Stimulated activated naive CD4-positive, alpha-beta T cell (primary cell): ENCODE measurements at places on chromosomes 12 and 14.
A peak's percentile ranks its signal among the peaks of the same experiment; 100 is the strongest.

- no peak for DNase-seq
Measured at GRCh38 chr12:34388636-34389377, 366.5 kb downstream of the ALG10 start.

- DNase-seq: no peak
Measured at GRCh38 chr12:130947028-130947613, 6.6 kb upstream of the ADGRD1 start.

- DNase-seq: peak; percentile 54
Measured at GRCh38 chr12:52020539-52021336, 14.0 kb downstream of the TAMALIN start.

DNA sequence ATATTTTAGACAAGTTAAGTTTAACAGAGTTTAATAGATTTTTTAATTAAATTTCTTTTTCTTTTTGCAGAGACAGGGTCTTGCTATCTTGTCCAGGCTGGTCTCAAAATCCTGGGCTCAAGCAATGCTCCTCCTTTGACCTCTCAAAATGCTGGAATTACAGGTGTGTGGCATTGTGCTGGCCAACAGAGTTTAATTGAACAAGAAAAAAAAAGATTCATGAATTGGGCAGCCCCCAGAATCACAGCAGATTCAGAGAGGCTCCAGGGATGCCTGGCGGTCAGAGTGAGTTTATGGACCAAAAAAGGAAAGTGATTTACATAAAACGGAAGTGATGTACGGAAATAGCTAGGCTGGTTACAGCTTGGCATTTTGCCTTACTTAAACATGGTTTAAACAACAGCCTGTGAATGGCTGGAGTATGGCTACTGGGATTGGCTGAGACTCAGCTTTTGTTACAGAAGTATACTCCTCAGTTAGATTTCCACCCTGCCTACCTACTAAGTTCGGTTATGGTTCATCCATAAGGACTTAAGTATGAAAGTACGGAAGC lies 14.5 kb upstream of the TESPA1 start:
- no peak for DNase-seq

GRCh38 chr12:21940549-21941505 lies at the start of gene ABCC9:
TSS of gene ABCC9 (minus strand) at chr12:21941426. CDS start at chr12:21936674, 4,752 bp downstream.
- no peak for DNase-seq

- DNase-seq: no peak
Measured at GRCh38 chr14:55005071-55005470, 21.8 kb downstream of the WDHD1 start.
